ENCODE measurements at places on chromosomes 3 and 15. TPM values are rescaled to one million over a fixed set of nuclear protein-coding genes. Genes with fewer than 3 reads are reported as not detected.

SLC22A13 gene
- total RNA-seq, result 0.32 TPM

A4GNT gene
- total RNA-seq, result 0.41 TPM

PLSCR5 gene
- not detected for total RNA-seq

PLOD2 gene
- 17.9 TPM for total RNA-seq

SERF2 gene
- total RNA-seq, result 827 TPM

ACAP2 gene
- total RNA-seq, result 68.9 TPM

GOLGA8O gene
- not detected for total RNA-seq

RARB gene
- 5.6 TPM for total RNA-seq

ZNF770 gene
- total RNA-seq, result 29.7 TPM

CACNA1D gene
- total RNA-seq, result 33.6 TPM

LRRC49 gene
- 7.3 TPM for total RNA-seq

NEK10 gene
- total RNA-seq, result 9.4 TPM

TUSC2 gene
- total RNA-seq, result 29.4 TPM

C3orf70 gene
- total RNA-seq, result 3.2 TPM

HDGFL3 gene
- 26.5 TPM for total RNA-seq

FOXB1 gene
- total RNA-seq, result not detected

NEK4 gene
- 25.1 TPM for total RNA-seq

SAMMSON gene
- not detected for total RNA-seq

AADACL2 gene
- 0.21 TPM for total RNA-seq

DAPK2 gene
- total RNA-seq, result 56.8 TPM

GOLGA8J gene
- total RNA-seq, result 0.59 TPM

GAP43 gene
- not detected for total RNA-seq

MINDY2 gene
- 32.9 TPM for total RNA-seq

CLK3 gene
- total RNA-seq, result 75.5 TPM

LRRC2 gene
- 1.2 TPM for total RNA-seq
